ENCODE measurements at places on chromosomes 5 and 9. TPM values are rescaled to one million over a fixed set of nuclear protein-coding genes. Genes with fewer than 3 reads are reported as not detected.

DNA sequence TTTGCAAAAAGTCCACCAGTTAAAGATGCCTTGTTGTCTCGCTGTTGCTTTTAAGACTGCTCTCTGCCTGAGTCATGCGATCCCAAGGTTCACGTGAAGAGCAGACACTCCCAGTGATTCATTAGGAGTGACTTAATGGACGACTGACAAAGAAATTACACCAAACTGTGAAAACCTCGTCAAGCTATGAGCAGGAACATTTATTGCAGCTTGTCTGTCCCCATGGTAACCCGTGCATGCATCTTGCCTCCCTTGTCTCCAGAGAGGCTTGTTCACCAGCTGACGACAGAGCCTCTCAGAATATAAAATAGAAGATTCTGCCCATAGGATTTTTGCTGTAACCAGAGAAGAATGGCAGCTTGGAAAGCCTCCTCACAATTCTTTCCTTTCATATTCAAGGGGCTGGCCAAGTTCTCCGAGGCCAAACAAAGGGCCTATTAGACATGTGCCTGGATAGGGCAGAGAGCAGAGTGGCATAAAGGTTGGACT lies 352.7 kb downstream of the SPOCK1 start:
- DNase-seq = no peak

GRCh38 chr5:31888564-31888963 lies 249.6 kb downstream of the PDZD2 start:
- no peak for DNase-seq

DNA sequence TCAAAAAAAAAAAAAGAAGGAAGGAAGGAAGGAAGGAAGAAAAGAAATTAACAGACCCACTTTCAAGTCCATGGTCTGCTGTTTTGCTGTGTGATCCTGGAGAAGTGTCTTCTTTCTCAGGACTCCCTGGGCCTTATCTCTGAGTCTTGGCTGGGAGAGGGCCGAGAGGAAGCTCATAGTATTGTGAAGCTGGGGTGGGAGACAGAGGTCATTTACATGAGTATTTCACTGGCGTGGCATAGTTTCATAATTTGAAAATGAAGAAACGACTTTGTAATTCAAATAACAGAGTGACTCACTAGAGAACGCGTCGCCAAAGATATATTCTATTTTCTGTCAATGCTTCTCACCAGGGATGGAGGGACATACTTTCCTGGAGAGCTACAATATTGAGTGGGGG lies 2.4 kb upstream of the C9orf50 start:
- DNase-seq = no peak

ELOVL7 gene
- 0.12 TPM for total RNA-seq

PCDHGA6 gene
- total RNA-seq = 8.2 TPM

DNA sequence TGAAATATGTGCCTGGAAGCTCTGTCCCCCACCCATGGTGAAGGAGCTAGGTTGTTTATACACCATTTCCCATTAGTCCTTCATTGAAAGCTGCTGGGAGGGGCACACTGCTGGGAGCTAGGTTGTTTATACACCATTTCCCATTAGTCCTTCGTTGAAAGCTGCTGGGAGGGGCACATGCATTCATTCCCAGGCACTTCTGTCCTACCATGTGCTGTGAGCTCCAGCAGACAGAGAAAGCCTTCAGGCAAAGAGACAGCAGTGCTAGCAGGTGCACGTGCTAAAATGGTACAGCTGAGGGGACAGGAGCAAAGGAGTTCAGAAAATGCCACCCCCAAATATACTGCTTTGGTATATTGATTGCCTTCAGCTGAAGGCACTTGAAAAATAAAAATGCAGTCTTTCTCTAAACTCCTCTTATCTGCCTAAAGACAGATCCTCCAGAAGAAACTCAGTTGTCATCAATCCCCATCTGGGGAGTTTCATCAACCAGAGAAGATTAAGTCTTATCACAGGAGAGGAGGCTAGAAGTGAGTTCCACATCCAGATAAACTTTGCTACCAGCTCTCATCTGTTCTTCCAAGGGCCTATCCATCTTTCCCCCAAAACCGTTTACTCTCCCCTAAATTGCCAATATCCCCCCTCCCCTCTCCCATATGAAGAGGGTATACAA lies 27.7 kb upstream of the DAPK1 start:
- no peak for DNase-seq

DNA sequence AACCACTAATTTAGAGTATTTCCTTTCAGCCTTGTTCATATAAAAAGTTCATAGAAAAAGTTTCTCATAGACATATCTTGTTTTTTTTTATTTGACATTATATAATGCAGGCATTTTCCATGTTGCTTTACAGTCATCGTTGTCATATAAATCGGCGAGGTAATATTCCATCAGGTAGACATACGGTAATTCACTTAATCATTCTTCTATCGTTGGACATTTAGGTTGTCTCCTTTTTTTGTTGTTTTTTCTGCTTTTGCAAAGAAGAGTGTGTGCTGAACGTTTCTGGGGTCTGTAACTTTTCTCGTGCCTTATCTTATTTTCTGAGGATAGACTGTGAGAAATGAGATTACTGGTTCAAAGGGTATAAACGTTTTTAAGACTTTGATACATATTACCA lies 283.6 kb downstream of the ARHGAP26 start:
- no peak for DNase-seq
